Hippocampal formation (tissue), 2 donors: ENCODE measurements at places on chromosomes 7 and 10.

DNA sequence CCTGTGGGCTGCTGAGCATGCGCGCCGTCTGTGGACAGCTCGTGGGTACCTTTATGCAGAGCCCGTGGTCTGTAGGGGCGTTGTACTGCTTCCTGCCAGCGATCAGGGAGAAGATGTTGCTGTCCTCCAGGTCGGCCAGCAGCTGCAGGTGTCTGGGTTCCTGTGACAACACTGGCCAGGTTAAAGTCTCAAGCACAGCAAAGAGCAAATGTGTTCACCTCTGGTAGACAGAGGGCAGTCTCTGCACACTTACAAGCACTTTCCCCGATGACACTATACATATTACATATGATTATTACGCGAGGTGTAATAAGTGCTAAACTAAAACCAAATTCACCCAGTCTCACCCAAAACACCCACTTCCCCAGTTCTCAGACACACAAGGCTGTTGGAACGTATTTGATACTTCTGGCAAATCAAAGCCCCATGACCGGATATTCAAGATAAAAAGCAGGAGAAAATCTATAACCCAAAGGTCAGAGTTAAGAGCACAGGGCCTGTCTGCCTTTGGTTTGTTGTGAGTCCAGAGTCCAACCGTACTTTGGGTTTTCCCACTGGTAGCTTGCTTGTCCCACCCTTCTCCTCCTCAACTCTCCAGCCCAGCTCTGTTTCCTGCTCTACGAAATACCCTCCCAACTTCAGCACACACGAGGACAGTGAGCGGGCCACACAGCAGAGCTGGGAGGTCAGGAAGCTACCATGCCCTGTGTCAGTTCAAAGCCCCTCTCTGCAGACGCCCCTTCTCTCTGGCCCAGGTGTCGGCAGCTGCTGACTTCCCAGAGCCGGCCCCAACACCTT is 49.7 kb upstream of the DDC start:
- no peak for DNase-seq

- no peak for DNase-seq
These were observed 19.8 kb upstream of the HIPK2 start for GRCh38 chr7:139797607-139798006.

DNA sequence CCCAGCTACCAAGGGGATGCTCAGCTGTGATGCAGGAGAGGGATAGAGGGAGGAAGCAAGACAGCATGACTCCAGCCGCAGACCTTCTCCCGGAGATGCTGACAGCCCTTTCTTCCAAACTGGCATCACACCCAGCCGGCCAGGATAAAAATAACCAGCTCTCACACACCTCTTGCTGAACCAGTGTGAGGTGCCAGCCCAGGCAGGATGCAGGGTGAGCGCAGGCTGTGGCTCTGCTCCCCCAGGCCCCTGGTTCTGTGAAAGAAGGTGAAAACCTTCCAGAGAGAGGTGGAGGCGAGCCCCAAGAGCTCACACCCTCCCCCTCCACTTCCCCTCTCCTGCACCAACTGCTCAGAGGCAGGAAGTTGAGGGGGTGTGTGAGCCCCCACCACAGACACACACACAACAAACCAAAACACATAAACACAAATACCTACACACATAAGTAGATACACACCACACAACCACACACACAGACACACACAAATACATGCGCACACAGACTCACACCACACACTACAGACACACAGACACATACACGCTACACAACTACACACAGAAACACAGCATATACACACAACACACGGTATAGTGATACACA is 4.0 kb downstream of the GPR15LG start:
- DNase-seq = no peak

DNA sequence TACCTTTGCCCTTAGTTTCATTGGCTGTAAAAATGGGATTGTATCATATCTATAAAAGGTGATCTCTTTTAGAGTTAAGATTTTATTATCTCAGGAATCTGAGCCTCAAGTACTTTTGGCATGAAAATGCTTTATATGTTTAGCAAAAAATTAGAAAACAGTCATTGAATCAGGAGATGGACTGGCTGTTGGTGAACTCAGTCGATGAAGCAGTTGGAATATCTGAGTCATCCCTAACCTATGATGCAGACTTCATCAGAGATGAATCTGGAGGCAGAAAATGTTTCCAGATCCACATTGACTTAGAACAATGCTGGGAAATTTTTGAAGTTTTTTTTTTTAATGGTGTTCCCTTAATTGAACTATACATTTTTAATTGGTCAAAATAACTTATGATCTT is 228.5 kb downstream of the SLC25A13 start:
- no peak for DNase-seq

DNA sequence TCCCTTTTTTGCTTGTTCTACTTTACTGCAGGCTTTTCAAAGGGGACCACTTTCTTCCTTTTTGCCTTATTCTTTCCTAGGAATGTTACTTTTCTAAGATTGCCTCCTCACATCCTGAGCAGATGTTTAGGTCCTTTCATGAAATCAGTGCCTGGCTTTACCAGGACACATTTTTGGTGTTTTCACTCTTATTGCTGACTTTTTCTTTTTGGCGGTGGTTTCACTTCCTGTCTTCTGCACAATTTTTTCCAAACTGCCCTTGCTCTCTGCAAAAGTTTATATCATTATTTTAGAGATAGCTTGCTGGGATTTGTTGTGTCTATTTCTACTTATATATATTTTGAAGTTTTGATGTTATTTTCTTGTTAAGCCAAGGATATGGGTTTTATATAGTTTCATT is 332.2 kb upstream of the MTPN start:
- no peak for DNase-seq

GRCh38 chr10:50636618-50637579 is 13.1 kb upstream of the SGMS1 start:
- DNase-seq = no peak

- no peak for DNase-seq
These were observed 4.9 kb upstream of the SLF2 start for GRCh38 chr10:100907773-100908363.

DNA sequence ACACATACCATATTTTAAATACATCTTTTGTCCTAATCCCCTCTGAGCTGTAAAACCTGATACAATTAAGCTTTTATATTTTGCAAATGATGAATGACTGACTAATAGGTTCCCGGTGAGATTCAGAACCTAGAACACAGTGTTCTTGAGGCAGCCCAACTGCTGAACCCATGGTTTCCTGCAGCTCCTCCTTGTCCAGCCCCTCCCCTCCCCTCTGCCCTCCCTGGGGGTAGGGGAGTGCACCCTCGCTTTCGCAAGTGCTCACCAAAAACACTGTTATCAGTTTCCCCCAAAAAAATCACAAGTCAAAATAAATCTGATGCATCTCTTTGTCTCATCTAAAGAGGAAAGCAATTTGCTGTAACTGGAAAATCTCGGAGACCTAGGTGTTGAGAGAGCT is 602.8 kb downstream of the KCNMA1 start:
- no peak for DNase-seq

GRCh38 chr10:7258948-7259523 is 151.8 kb downstream of the SFMBT2 start:
- no peak for DNase-seq

GRCh38 chr7:32259931-32260596 is 189.9 kb upstream of the PDE1C start:
- DNase-seq = no peak

GRCh38 chr10:101007099-101007711 is 7.6 kb downstream of the LZTS2 start:
- no peak for DNase-seq

DNA sequence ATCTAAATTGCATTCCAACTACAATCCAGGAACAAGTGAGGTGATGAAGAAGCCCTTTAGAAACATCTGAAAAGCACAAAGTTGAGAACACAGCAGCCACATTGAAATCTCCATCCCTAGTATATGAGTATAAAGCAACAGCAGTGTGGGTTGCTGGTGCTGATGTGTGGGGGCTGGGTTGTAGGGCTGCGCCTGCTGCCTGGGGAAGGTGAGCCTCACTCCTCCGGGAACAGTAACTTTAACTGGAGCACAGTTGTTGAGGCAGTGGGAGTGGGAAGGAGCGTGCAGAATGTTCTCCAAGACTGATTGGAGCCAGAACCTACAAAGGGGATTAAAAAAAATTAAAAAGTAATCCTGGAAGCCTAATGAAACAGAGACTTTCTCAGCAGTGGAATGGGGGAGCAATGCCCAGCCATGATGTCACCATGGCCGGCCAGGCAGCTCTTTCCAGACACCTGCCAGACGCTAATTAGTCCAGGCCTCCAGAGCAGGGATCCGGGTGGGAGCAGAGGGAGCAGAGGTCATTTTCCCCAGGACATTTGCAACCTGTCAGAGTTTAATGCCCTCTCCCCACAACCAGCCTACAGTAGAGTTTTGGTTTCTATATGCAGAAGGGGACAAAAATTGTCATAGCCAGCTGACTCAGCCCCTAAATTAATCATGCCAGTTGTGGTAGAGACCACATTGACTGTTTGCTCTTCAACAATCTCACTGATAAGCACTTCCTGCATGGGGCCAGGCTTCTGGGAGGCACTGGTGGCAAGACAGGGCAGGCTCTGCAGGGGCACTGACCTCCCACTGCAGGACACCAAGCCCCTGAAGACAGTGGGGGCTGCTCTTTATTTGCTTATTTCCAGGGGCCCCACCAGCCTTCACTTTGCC is 133.0 kb upstream of the ZNF32 start:
- no peak for DNase-seq

DNA sequence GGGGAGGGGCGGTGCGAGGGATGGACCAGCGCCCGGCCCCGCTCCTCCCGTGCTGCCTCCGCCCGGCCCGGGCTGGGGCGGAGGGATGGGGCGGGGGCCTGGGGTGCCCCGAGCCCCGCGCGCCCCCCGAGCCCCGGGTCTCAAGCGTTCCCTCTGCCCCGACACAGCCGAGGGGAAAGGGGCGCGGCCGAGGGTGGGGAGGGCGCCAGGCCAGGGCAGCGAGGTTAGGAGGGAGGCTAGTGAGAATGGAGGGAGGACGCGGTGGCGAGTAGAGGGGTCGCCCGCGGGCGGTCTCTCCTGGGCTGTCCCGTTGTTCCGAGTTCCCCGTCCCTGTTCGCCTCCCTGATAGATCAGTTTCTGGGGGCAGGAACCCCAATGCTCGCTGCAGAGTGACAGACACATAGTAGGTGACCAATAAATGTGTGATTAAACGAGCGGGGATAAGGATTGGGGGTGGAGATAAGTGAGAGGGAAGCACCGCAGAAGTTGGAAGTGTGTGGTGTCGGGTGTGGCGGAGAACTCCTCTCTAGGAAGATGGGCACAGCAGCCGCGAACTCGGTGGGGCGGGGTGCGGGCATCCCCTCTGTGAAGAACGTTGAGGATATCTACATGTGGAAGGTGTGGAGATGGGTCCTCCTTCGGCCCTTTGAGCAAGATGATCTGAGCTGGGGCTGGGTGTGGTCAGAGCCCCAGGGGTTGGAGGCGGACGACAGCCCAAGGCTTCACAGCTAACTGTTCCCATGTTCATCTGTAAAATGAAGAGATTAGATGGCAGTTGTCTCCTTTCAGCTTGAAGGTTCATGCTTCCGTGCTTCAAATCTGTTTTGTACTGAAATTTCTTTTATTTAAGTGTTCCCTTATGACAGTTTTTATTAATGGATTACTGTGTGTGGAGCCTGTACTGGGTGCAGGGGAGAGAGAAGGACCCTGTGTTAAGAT is 580 bp downstream of the ZNF775 start:
- DNase-seq = peak; percentile 15

- DNase-seq = no peak
These were observed 95.3 kb downstream of the ZNF22 start for GRCh38 chr10:45096001-45096400.

DNA sequence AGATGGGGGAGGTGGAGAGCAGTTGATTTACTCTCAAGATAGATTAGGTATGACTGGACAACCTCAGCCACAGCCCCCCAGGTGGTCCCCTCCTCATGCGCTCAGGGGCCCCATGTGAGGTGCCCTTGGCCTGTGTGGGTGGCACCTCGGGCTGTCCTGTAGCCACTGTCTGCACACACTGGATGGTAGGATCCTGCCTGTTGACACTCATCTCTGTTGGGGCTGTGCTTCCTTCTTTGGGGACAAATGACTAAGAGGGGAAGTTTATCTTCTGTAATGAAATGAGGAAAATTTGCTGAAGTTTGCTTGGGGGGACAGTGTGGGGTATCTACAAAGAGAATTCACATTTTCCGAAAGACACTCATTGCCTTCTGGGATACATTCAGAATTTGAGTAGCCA is 53.6 kb upstream of the ANTXRL start:
- DNase-seq = no peak

DNA sequence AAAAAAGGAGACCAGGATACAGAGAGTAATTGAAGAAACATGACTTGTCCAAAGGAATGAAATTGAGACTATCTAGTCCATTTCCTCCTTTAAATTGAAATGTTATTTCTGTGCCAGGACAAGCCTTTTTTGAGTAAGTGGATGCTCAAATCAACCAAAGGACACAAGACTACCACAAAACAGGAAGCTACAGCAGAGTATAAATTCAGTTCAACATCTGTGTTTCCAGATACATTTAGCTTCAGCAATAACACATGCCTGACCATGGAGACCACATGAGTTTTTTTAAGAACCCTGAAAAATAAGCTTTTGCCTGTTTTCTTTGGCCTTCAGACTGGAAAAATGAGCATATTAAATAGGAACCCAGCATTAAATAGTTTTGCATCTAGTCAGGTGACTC is 707.5 kb downstream of the ZWINT start:
- no peak for DNase-seq

GRCh38 chr7:108086962-108087361 is 43.2 kb downstream of the LAMB4 start:
- no peak for DNase-seq

GRCh38 chr7:155377838-155378579 is 79.9 kb upstream of the EN2 start:
- DNase-seq = no peak

DNA sequence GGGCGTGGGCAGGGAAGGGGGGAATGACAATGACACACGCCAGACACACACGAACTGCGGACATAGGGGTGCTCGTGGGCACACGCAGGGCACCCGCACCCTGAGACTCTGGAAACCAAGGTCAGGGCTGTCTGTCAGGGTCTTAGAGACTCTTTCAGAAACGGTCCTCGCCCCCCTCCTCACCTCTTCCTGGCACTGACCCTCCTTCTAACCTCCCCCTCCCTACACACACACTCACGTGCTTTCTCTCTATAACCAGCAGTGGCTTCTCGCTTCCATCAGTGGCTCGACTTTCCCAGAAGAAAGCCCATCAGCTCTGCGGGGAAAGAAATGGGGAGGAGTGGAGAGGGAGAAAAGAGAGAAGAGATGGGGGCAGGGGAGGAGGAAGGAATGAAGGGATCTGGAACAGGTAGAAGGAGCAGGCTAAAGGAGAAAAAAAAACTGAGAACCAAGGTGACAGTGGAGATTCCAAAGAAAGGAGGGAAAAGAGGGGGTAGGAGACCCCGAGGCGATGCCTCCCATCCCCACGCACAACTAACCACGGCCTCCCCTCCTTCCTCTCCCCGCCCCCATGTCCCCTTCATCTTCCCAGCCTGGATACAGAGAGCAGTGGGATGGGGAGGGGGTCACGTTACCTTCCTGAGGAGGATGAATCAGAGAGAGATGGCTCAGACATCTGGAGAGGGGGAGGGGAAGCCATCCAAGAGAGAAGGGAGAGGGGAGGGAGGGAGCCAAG is 1.7 kb upstream of the VGF start:
- DNase-seq = no peak

GRCh38 chr10:130992802-130993523 is 318.6 kb downstream of the TCERG1L start:
- DNase-seq = no peak
